ENCODE measurements at places on chromosomes 13 and 19.

DNA sequence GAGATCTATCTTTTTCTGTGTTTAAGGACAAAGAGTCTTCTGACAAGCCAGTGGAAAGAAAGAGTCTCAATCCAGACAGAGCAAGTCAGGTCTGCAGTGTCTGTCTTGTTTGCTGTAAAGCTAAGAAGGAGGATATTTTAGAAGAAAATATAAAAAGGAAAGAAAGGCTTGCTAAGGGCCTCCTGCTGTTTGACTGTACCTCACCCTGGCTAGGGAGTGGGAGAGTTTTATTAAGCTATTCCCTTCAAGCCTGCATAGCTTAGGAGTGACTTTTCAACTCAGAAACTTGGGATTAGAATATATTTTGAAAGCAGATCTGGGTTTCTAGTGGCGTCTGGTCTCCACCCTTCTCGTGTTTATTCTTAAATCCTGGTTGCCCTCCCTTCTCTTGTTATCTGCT is 460.0 kb downstream of the COG6 start:
- no peak for DNase-seq

- DNase-seq, result no peak
These were observed 278.6 kb upstream of the EDNRB start for GRCh38 chr13:78197231-78197630.

DNA sequence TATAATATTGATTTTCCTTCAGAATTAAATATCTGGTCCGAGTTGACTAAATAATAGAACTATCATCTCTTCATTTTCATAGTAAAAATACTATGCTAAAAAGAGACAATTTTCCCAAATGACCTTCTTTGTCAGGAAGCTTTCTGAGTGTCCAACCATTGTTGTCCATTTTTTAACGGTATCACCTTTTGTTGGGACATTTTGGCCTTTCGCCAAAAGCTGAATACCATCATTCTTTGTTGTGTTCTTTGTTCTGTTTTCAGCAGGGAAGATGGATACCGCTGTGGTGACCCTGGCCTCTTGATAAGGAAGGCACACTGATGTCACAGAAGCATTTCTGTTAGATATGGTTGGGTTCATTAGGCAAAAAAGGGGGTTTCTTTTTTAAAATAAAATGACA is 654.4 kb upstream of the GPC6 start:
- DNase-seq, result no peak

GRCh38 chr13:79678100-79678499 is 197.1 kb downstream of the NDFIP2 start:
- DNase-seq, result no peak

GRCh38 chr19:45499196-45500180 is 1.2 kb downstream of the PPM1N start:
- no peak for DNase-seq

DNA sequence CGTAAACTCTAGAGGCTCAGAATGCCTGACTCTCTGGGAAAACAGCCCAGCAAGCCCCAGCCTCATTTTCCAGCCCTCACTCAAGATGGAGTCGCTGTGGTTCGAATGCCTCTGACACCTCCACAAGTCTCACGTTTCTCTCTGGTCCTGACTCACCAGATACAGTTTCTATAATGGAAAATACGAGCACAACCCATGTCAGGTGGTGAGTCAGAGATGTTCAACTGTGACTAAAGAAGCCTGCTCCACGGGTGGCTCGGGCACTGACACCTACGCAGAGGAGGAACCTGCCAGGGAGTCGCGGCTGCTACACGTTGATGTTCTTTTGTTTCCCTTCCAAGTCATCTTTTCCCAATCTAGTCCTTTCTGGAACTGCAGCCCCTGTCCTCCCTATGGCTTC is 87.1 kb upstream of the STK24 start:
- DNase-seq, result no peak

DNA sequence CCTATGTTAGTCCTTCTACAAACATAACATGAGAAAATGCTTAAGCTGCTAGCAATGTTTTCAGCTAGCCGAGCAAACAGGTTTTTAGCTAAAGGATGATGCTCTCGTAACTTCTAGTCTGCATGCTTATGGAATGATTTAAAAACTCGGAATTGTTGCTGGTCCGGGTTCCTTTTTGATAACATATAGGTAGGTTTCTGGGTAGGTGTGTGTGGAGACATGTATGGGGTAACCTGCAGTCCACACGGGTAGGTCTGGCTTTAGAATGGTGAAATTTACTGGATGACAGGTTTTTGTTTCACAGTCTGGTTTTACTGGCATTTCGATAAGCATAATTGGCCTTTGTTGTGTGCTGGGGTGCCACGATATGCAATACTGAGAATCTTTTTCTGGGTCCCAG is 4.4 kb downstream of the ZNF813 start:
- no peak for DNase-seq

DNA sequence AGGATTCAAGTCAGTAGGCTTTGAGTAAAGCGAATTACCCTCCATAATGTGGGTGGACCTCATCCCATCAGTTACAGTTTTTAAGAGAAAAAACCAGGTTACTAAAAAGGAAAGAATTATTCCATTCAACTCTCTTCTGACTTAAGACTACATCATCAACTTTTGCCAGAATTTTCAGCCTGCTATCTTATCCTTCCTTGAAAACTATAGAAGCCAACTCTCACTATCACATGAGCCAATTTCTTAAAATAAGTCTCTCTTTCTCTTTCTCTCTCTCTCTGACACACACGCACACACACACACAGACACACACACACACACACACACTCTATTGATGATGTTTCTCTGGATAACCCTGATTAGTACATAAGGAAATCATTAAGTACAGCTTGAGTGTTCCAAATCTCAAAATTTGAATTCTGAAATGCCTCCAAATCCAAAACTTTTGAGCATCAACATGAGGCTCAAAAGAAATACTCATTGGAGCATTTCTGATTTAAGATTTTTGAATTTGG is 217.0 kb upstream of the PRR20A start:
- no peak for DNase-seq

GRCh38 chr13:33940256-33940655 is 122.3 kb downstream of the RFC3 start:
- no peak for DNase-seq

- no peak for DNase-seq
These were observed 10.3 kb upstream of the UBAC2 start for GRCh38 chr13:99190147-99190985.

- no peak for DNase-seq
These were observed 505.0 kb upstream of the GPC6 start for GRCh38 chr13:92721620-92722019.

- no peak for DNase-seq
These were observed 15.5 kb downstream of the STAP2 start for GRCh38 chr19:4322942-4323665.

GRCh38 chr13:48892053-48892687 is 83.5 kb upstream of the FNDC3A start:
- DNase-seq, result peak; percentile 29

DNA sequence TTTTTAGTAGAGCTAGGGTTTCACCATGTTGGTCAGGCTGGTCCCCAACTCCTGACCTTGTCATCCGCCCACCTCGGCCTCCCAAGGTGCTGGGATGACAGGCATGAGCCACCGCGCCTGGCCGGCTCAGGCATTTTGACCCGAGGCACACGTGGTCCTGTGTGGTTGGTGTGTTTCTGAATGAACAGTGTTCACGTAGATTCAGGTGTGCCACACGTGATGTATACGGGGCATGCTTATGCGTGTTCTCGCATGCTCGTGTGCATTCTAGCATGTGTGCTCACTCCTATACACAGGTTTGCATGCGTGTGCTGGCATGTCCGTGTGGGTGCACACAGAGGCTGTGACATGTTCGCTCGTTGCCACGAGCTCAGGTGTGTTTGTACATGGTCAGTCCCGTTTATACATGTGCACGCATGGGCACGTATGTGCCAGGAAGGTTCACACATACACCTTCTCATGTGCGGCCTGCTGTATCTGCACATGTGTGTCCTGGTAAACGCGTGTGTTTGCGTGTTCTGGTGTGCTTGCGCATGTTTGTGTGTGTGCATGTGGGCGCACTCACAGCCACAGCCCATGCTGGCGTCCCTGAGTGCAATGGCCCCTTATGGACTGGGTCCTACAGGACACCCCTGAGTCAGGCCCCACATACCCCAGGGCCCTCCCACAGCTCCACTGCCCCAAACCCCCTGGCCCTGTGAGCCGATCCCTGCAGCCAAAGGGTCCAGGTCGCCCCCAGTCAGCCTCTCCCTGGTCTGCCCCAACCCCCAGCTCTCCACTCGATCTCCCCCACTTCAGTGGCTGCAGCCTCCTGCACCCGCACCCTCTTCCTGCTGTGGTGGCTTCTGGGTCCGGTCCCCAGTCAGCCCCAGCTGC is 20.6 kb upstream of the TCF3 start:
- DNase-seq, result no peak

GRCh38 chr19:2034729-2035589 is 16.1 kb downstream of the MKNK2 start:
- no peak for DNase-seq

- DNase-seq, result no peak
These were observed 328.0 kb upstream of the ZNF507 start for GRCh38 chr19:32017176-32017953.

GRCh38 chr19:54196536-54196935 is 4.1 kb upstream of the RPS9 start:
- DNase-seq, result no peak

- DNase-seq, result no peak
These were observed 130.1 kb downstream of the ZDHHC20 start for GRCh38 chr13:21328836-21329477.

DNA sequence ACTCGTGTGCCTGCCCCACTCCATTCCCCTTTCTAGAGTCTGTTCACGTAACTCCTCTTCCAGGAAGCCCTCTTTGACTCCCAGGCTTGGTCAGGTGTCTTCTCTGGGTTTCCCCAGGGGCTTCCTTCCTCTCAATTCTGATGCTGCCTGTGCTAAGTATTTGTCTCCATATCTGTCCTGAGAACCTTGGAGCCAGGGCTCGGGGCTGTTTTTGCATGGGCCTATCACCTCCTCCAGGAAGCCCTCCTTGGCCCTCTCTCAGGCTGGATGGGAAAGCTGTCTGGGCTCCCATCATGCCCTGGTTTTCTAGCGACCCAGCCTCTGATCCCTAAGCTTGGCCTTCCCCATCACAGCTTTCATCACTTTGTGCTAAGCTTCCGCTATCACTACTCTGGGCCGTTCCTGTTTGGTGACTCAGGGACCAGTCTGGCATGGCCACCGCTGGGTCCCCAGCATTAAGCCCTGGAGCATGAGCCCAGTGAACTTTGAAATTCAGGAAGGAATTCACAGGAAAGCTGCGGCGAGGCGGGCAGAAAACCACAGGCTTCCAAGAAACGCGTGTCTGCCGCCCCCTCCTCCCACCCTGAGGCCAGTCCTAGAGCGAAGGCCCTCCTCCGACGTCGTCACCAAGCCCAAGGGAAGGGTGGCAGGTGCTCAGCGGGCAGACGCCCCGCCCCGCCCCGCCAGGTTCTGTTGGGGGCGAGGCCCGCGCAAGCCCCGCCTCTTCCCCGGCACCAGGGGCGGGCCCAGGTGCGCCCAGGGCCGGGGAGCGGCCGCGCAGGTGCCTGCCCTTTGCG is 486 bp upstream of the SPINT2 start:
- no peak for DNase-seq

DNA sequence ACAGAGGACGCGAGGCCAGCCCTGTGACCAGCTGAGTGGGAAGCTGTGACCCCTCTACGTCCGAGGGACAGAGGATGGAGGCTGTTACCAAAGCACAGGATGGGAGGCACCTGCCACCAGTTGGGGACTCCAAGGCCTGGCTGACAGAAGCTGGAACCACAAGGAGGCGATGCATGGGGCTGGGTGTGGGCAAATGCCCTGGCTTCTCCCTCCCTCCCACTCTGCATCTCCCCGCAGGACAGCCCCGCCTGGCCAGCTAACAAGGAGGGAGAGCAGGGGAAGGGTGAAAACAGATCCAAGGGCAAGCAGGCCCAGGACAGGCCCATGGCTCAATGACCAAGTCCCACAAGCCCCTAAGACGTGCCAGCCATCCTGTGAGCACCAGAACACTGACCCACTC is 28.6 kb downstream of the AKT2 start:
- DNase-seq, result no peak

GRCh38 chr13:95124959-95125358 is 176.3 kb downstream of the ABCC4 start:
- no peak for DNase-seq

- no peak for DNase-seq
These were observed 61.1 kb downstream of the ZNF431 start for GRCh38 chr19:21202865-21203494.

DNA sequence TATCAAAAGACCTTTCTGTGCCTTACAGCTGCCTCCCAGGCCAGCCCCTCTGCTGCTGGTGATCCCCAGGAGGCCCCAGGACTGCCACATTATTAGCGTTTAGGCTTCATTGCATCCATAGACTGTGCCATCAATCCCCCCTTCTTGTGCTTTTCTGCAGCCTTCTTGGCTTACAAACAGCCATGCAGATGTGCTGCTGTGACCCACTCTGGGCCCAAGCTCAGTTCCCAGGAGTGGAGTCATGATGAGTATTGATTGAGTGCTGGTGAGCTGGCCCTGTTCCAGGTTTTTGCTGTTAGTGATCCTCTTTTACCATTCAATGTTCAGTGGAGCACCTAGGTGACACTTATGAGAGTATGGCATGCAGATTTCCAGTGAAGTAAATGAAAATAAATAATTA is 59.9 kb upstream of the SLAIN1 start:
- DNase-seq, result no peak

DNA sequence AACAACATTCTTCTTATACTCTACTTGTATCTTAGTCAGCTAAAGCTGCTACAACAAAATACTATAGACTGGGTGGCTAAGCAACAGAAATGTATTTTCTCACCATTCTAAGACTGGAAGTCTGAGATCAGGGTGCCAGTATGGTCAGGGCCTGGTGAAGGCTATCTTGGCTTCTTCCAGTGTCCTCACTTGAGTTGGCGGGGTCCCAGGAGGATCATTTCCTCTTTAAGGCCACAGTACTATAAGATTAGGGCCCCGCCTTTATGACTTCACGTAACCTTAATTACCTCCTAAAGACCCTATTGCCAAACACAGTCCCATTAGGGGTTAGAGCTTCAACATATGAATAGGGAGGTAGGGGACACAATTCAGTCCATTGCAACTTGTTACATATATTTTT is 30.7 kb upstream of the DOCK9 start:
- DNase-seq, result no peak

DNA sequence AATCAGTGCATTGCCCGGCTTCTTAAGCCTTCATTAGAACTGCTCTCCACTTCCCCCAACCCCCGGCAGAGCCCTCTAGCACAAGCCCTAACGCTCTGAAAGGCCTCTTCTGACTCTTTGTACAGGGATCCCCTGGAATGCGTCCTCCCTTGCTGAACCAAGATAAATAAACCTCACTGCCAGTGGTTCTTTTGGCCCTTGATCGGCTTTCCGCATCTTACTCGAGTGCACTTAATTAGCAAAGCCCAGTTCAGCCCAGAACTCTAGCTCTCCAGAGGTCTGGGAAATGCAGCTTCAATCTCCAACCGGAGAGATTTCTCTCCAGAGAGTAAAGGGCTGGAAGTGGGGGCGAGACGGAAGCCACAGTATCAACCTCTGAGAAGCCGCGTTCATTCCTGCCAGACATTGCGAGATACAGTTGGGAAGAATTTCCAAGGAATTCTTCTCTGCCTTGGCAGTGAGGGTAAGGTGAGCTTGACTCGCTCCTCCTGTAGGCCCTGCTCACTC is 8.7 kb upstream of the ZNF444 start:
- no peak for DNase-seq
